ENCODE measurements at places on chromosomes 11 and 22.

DNA sequence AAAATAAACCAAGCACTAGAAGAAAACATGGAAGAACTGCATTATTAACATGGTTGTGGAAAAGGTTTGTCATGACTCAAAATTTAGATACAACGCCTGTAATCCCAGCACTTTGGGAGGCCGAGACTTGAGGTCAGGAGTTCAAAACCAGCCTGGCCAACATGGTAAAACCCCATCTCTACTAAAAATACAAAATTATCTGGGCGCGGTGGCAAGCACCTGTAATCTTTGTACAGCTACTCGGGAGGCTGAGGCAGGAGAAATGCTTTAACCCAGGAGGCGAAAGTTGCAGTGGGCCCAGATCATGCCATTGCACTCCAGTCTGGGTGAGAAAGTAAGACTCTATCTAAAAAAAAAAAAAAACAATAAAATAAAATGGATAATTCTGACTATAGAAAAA, 23.7 kb downstream of the GNB1L start:
- DNase-seq: no peak

DNA sequence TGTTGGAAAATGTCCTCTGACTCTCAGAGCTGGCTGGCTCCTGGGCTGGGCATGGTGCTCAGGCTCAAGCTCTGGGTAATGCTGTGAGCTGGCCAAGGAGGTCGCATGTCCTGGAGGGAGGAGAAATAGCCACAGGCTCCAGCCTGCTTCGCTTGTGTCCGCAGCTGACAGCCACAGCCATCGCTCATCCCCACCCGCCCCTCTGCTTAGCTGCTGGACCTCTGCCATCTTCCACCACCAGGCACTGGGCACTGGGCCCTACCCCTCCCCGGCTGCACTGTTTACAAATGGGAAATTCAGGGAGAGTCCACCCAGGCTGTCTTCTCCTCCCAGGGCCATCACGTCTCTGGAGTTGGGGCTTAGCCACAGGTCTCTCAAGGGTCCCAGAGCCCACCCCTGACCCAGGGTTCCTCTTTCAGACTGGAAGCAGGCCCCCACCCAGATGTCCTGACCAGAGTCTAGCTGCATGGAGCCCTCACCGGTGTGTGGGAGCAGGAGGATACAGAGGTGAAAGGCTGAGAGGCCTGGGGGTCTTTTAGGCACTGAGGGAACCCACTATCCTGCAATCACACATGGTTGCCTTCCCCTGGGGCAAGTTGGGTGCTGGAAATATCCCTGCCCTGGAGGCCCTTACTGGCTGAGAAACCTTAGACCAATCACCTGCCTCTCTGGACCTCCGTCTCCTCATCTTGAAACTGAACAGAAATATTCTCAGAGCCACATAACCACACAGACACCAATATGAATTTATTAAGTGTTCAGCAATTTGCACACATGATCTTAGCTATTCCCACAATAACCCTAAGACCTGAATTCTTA, 62.7 kb downstream of the CD82 start:
- DNase-seq: no peak

GRCh38 chr11:115159207-115159606, 345.0 kb downstream of the CADM1 start:
- DNase-seq: peak; percentile 1

GRCh38 chr11:12998336-12998735, 10.8 kb upstream of the RASSF10 start:
- no peak for DNase-seq

DNA sequence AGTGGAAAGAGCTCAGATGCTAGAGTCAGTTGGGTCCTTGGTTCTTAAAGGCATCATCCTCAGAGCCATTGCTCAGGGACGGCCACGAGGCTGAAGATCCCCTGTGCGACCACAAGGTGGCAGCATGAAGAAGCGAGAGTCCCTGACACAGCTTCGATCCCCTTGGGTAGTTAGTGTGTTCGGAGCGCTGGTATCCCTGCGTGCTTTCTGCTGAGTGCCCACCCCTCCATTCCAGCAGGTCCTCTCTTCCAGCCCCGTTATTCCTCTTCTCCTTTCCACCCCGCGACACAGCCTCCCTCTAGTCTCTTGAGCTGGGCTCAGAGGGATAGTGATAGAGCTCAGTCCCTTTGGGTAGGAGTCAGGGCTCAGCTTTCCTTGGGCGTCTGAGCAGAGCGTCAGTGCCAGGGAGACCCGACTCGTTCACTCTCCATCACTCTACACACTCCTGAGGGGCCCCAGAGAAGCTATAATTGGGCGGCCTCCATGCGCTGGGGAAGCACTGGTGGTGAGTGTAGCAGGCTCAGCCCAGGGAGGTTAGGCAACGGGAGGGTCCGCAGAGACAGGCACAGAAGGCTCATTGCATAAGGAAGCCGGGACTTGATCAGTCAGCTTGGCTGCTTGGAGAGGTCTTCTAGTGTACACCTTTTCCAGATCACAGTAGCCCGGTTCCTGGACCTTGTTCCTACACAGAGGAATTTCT, at the start of gene OR51D1:
OR51D1 (plus strand) TSS at position 516 of the 700 bp plus-strand sequence. CDS start 2,314 bp downstream, outside the sequence.
- DNase-seq: peak; percentile 73

- DNase-seq: no peak
These were observed 30.5 kb upstream of the BLID start for GRCh38 chr11:122146475-122146874.

- no peak for DNase-seq
These were observed 120.9 kb upstream of the NECTIN1 start for GRCh38 chr11:119849872-119850271.

DNA sequence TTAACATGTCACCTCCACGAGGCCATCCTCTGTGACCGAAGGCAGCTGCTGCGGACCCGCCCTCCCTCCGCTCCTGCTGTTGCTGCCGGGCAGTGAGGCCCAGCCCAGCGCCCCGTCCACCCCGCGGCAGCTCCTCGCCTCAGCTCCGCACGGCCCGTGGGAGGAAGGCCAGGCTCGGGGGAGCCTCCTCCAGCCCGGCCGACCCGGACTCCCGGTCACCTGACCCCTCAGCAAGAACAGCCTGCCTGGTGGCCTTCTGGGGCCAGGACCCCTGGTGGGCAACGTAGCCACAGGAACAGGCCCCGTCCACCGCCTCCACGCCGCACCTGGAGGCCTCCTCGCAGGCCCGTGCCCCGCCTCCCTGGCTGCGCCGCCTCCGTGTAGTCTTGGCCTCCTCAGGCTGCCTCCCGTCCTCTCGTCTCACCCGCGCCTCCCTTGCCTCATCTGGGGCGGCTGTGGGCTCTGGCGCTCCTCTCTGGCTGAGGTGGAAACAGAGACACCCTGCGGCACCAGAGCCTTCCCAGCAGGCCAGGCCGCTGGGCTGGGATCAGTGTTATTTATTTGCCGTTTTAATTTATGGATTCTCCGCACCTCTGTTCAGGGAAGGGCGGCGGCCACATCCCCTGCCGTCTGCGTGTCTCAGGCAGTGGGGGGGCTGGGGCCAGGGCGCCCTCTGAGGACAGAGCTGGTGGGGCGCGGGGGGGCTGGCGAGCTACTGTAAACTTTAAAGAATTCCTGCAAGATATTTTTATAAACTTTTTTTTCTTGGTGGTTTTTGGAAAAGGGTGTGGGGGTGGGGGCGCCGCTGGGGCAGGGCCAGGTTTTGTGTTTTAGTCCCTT, 25.4 kb downstream of the MOB2 start:
- DNase-seq: no peak

- no peak for DNase-seq
These were observed 7.8 kb downstream of the PIK3IP1 start for GRCh38 chr22:31284281-31285155.

DNA sequence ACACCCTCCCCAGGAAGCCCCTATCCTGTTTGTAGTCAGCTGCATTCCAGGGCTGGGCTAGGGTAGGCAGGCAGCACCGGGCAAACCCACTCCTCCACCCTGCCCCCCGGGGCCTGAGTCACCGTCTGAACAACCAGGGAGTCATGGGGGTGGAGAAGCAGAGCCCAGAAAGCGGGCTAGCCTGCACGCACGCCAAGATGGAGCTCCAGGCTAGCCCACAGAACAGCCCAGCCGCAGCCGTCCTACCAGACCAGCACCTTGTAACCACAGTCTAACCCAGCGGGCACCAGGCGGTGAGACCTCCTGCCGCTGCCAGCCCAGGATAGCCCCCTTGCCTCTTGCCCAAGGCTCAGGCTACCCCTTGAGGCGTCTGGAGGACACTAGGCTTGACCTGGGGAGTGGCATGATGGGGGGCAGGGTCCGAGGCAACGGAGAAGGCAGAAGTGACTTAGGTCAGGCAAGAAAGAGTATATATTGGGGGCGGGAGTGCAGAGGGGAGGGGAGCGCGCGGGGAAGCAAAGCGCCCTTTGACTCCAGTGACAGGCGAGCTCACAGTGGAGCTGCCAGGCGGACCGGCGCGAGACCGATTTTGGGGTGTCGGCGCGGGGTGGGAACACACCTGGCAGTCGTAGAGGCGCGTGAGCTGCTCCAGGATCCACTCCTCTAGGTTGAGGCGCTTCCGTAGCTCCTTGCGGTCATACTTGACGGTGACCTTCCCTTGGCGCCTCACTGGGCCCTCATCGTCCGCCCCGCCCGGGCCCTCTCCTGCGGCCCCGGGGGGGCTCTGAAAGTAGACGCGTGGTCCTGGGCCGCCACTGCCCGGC, 734 bp downstream of the PPP1R14B start:
- DNase-seq: peak; percentile 77

GRCh38 chr22:45840483-45840882, 136.5 kb downstream of the WNT7B start:
- no peak for DNase-seq

DNA sequence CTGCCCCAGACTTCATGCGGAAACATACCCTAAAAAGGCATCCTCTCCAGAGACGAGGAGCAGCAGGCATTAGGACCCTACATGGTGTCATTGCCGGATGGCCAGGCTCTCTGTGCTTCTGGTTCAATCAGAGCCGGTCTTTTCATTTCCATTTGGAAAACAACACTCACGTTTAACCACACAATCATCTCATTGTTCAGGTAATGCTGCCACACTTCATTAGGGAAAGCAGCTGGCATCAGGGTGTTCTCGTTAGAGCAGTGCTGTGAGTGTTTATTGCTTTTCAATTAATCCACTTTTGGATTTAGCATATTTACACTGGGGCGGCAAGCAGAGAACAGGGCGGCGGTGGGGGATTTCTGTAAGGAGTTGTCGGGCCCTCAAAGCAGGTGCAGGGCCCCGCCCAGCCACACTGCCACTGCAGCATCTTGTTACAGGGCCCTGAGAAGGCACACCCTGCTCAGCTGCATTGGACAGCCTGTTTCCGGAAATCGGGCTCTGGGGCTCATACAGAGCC, 338.6 kb downstream of the SHANK2 start:
- DNase-seq: no peak

DNA sequence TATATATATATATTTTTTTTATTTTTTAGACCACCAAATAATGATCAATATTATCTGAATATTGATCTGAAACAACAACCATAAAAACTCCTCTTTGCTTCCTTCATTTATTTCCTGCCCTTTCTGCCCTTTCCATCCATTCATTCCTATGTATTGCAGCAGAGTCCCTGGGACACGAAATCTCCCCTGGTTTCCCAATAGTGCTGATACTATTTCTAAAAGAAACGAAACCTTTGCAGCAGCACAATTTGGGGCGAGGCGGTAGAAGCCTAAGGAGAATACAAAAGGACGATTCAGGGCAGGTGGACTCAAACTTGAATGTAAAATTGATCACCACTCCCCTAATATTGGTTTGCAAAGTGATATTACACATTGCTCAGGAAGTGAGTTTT, 16.9 kb upstream of the AMOTL1 start:
- DNase-seq: no peak

- DNase-seq: no peak
These were observed 384.9 kb downstream of the SHANK2 start for GRCh38 chr11:70867281-70868047.

DNA sequence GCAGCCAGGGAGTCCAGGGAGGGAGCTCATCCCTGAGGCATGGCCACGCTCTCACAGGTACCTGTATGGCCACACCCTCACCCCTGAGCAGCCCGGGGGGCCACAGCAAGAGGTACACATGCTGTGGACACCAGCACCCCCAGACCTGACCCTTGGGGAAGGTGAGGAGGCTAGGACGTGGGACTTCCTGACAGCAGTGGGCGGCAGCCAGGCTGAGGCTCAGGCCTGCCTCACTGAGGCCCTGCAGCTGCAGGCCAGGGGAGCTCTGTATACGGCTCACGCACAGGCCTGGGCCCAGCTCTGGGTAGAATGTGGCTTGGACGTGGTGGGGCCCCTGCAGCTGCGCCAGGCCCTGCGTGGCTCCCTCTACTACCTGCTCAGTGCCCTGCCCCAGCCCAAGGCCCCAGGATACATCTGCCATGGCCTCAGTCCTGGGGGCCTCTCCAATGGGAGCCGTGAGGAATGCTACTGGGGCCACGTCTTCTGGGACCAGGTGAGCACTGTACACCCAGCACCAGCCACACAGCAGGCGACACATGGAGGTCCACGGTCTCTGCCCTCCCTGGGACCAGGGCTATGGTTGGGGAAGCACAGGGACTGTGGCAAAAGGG, 1.8 kb downstream of the PGGHG start:
- peak; percentile 27 for DNase-seq

DNA sequence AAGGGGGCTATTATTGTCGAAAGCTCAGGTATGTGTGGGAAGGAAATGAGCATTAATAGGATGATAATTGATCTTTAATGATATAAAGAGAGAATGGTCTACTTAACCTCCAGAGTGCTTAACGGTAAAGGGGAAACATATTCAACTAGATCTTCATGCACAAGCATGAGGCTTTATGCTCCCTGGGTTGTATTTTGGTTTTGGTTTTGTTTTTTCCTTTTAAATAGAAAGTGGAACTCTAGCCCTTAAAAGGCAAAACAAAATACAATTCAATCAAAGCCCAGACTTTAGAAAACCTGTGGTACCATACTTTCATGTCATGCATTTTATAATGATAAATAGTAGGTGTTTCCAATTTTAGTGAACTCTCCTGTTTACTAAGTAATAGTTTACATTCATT, 622.7 kb downstream of the METTL15 start:
- DNase-seq: no peak

DNA sequence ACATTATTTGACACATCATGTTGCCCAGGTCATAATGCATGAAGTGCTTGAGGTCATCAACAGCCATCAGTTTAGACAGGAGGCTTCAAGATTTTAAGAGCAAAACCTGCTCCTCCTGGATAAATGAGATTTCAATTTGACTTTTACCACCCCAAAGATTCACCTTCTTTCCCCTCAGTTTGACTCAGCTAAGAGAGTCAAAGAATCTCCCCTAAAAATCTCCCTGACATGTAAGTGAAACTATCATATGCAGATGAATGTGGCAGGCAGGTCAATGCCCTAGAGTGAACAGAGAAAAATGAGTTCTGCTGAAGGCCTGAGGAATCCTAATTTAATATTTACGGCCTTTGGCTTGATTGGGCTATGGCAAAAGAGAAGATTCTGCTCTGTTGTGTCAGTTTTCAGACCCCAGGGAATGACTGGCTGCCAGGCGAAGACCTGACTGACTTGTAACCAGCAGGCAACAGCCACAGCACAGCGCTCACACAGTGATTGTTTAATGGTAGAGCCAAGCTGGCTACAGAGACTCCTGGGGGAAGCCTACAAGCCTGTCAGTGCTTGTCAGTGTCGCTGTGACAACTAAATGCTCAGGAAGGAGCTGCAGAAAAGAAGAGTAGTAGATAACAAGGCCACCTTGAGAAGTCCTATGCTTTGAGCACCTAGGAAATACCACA, 491.2 kb upstream of the LRRC4C start:
- DNase-seq: no peak

GRCh38 chr11:104028476-104029263, 7.8 kb upstream of the DDI1 start:
- DNase-seq: no peak

- no peak for DNase-seq
These were observed 33.1 kb upstream of the SMPD1 start for GRCh38 chr11:6357222-6357621.

Data from NAMALWA (cell line).